ENCODE measurements at places on chromosomes 11 and 22. TPM values are rescaled to one million over a fixed set of nuclear protein-coding genes. Genes with fewer than 3 reads are reported as not detected.
A peak's percentile ranks its signal among the peaks of the same experiment; 100 is the strongest.

GLB1L2 gene
- total RNA-seq: under 0.01 TPM

SLC22A12 gene
- not detected for total RNA-seq

GRCh38 chr22:49613108-49613507 is 214.6 kb downstream of the BRD1 start:
- no peak for DNase-seq

CNTN5 gene
- total RNA-seq: not detected

DNA sequence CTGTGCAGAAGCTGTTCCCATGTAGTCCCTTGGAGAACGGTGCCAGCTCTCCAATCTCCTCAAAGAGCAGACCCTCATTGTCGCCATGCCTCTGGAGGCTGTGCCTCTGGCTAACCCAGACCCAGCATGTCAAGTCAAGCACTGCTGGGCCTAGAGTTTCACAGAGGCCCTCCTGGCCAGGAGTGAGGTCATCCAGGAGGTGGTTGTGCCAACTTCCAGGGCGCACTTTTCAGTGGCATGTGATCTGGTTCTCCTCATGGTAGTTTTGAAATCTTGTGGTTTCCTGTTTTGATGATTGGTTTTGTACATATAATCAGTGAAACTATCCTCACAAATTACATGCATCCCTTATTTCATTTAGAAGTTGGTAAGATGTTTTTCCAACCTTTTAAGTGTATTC is 78.9 kb downstream of the PPFIBP2 start:
- peak; percentile 37 for DNase-seq

GRCh38 chr22:40709752-40710413 is 30.6 kb downstream of the MCHR1 start:
- peak; percentile 84 for DNase-seq

DNA sequence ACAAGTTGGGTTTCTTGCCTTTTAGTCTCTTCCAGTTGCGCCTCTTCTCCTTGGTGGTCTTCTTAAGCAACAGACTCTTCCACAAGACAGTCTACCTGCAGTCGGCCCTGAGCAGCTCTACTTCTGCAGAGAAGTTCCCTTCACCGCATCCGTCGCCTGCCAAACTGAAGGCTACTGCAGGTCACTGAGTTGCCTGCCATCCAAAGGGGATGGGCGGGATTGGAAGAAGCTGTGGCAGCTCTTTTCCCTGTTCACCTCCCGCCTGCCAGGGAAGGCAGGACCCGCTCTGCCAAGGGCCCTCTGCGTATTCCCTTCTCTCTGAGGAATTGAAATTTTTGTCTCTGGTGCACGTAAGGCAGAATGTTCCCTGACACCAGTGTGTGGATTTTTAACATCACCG is 9.2 kb upstream of the STT3A start:
- no peak for DNase-seq
